Stimulated activated CD4-positive, alpha-beta T cell treated with anti-CD3 and anti-CD28 coated beads, Interleukin-15, amount 100 ng/mL, for 1 hour (primary cell): ENCODE measurements at places on chromosomes 2 and 18.

DNA sequence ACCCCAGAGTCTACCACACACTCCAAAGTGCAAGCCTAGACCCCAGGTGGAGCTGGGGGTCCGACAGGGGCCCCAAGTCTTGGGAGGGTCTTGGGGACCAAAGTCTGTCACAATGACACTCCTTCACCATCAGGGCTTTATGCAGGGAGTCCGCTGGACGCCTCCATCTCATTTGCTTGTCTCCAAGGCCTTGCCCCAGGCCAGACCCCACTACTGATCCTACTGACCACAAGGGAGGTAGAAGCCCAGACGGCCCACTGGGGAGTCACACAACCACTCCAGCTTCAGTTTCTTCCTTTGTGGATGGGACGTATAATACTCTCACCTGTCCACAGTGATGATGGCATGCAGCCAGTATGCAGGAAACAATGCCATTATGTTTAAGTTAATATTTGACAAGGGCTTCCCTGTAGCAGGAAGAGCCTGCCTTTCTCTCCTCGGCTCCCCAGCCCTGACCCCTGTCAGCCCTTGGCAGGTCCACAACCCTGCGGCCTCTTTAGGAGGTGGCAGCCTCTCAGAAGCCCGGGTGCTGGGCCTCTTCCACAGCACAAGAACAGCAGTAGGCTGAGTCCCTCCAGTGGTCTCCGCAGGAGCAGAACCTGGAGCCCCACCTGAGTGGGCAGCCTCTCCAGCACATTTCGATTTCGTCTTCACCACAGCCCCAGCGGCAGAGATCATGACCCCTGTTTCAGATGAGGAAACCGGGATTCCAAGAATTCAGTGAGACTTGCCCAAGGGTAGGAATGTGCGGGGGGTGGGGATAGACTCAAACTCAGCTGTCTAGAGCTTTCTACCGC is 6.5 kb downstream of the BIN1 start:
- DNase-seq, result no peak

DNA sequence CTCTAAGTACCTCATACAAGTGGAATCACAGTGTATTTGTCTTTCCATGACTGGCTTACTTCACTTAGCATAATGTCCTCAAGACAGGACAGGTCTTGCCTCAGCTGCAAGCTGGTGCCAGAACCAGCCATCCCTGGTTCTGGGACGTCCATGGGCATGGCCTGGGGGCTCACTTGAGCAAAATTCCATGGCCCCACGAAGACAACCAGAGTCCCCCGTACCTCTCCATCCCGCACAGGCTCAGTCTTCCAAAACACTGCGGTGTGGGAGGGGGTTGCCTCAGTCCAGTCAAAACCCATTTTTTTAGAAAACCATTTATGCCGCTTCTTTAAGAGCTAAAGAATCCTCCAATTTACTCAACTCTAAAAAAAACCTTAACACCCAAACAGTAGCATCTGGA is 21.7 kb upstream of the CABLES1 start:
- no peak for DNase-seq

DNA sequence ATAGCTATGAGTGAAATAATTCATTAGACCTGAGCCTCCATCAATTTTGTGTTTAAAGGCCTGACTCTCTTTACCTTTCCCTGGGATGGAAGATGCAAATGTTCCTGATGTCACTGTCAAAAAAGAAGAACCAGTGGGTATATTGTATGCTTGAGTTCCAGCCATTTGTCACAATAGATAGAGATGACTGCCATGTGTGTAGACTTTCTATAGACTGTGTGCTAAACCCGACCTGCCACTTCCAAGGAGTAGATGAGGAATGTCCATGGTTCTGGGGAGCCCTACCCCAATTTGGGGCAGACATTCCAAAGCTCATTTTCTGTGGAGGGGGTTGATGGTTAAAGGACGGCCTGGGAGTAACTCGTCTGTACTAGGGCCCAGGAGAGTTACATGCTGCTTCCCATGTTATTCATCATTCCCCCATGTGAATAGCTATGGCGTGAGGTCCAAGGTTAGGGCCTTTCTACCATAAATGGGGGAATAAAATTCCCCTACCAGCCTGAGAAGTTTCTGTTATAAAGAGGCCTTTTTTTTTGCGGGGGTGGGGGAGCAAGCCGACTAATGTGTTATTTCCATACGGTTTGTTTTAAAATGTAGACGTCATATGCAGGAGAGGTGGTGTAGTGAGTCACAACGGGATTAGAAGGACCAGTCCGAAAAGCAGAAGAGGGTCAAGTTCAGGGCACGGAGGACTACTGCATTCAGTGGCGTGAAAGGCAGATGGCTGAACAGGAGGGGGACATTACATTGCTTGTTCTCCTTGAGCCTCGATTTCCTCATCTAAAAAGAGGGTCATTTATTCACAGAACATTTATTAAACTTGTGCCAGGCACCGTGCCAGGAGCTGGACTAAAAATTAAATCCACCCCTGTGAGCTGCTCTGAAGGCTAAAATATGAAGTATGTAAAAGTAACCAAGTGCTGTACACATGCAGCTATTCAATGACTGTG is 24.0 kb downstream of the IL1B start:
- DNase-seq, result no peak

DNA sequence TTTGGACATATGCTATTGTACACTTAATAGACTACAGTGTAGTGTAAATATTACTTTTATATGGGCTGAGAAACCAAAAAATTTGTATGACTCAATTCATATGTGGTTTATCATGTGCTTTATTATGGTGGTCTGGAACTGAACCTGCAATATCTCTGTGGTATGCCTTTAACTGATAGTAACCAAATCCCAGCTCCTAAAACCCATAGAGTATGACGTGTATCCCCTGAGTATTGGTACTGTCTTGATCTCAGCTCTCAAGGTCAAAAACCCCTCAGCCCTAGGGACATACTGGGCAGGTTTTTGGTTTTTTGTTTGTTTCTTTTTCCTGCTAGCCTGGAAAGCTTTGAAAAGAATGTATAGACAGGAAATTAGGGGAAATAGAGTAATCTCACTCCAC is 42.2 kb upstream of the ARHGAP15 start:
- DNase-seq, result no peak

GRCh38 chr2:112474844-112475486 is 7.0 kb upstream of the TTL start:
- no peak for DNase-seq

DNA sequence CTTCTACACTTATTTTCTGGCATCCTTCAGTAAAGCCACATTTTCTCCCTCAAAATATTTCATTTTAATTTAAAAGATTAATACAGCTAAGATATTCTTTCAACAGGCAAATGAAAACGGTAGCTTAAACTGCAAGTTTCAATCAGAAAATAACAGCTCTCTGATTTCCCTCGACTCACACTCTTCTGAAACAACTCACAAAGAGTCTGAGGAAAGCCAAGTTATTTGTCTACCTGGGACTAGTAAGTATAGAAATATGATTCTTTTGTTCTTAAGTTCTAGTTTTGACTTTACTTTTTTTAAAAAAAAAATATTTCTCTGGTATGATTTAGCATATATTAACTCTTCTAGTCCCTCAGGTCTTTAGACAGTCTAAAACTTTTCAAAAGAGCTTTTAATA is 27.2 kb downstream of the CEP192 start:
- DNase-seq, result no peak

GRCh38 chr18:68034296-68034695 is 517.8 kb upstream of the DSEL start:
- no peak for DNase-seq

DNA sequence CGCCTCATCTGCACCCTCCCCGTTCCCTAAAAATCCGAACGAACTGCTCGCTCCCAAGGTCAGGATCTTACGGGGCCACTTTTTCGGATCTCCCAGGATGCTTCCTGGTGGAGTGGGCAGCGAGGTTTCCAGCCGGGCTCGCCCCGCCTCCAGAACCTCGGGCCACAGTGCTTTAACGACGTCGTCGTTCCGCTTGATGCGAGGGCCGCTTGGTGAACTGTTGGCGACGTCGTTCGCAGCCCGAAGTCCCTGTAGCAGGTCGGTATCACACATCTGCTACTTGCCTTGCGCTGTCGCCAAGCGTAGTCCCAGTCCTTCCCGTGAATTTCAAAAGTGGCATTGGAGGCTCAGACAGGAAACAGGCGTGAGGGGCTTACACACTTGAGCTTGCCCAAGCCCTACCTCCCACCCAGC is 15.3 kb downstream of the EVX2 start:
- DNase-seq, result no peak

- DNase-seq, result no peak
Measured at GRCh38 chr2:71811726-71812125, 335.9 kb downstream of the CYP26B1 start.

DNA sequence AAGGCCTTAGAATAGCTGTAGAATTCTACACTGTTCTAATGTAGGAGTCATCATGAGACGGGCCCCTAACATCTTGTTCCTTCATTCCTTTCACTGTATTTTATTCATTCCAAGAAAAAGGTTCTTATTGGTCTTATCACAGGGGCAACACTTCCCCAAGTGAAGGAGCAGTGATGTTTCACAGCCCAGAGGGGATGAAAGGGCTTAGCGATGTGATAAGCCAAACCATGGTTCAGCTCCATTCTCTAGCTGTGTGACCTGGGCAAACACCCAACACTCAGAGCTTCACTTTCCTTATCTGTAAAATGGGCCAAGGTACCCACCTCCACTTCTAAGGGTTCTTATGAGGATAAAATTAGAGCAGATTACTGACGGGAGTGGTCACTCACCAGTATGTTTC is 25.4 kb upstream of the HS6ST1 start:
- DNase-seq, result no peak

GRCh38 chr2:194054313-194054712 is 1602.7 kb upstream of the SLC39A10 start:
- DNase-seq, result no peak

DNA sequence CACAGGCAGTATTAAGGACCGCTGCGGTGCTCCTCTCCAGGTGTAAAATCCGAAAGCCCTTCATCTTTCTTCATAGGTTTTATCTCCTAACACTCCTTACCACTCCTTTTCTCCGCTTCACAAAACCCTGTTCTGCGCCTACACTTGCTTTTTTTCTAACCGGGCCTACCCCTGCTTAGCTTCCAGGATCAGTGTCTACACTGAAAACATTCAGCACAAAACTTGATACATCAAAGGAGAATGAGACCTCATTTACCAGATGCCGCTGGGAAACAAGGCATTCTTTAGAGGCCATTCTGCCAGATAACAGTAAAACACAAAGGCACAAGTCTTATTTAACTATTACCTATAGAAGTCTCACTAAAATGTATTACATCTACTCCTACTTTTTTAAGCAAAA is 13.1 kb downstream of the CHST10 start:
- no peak for DNase-seq

- no peak for DNase-seq
Measured at GRCh38 chr2:212958757-212959295, 192.6 kb downstream of the IKZF2 start.

DNA sequence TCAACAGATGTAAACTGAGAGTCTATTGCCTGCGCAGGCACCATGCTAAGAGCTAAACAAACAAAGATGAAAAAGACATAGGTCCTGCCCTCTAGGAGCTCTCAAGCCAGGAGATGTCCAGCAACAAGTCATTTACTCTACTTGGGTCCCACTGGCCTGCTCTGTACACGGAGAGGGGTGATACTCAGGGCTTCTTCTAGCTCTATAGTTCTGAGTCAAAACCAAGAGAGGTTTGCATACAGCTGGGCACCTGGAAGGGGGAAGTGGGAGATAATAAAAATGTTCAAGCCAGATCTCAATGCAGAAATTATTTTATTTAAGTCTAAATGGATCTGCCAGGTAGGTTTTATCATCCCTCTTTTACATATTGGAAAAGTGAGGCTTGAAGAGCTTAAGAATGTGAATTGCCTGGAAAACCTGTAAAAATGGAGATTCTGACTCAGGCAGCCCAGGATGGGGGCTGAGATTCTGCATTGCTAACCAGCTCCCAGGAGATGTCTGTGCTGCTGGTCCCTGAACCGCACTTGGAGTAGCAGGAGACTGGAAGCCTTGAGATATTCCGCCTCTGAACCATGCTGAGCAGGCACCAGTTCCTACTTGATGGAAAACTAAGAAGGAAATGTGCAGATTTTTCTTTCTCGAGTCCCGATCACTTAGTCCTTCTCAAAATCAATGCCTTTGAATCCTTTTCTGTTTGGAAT is 201.1 kb downstream of the PRKCE start:
- DNase-seq, result no peak

- DNase-seq, result no peak
Measured at GRCh38 chr2:230348787-230349186, 21.8 kb downstream of the SP140L start.

GRCh38 chr2:26809211-26809610 is 23.4 kb downstream of the CENPA start:
- no peak for DNase-seq

GRCh38 chr2:207038299-207038698 is 99.0 kb downstream of the CPO start:
- no peak for DNase-seq

GRCh38 chr2:231244382-231245248 is 46.2 kb downstream of the ARMC9 start:
- no peak for DNase-seq

GRCh38 chr18:44876024-44876423 is 195.3 kb downstream of the SETBP1 start:
- no peak for DNase-seq

GRCh38 chr2:233449081-233449901 is 95.0 kb downstream of the DGKD start:
- no peak for DNase-seq

DNA sequence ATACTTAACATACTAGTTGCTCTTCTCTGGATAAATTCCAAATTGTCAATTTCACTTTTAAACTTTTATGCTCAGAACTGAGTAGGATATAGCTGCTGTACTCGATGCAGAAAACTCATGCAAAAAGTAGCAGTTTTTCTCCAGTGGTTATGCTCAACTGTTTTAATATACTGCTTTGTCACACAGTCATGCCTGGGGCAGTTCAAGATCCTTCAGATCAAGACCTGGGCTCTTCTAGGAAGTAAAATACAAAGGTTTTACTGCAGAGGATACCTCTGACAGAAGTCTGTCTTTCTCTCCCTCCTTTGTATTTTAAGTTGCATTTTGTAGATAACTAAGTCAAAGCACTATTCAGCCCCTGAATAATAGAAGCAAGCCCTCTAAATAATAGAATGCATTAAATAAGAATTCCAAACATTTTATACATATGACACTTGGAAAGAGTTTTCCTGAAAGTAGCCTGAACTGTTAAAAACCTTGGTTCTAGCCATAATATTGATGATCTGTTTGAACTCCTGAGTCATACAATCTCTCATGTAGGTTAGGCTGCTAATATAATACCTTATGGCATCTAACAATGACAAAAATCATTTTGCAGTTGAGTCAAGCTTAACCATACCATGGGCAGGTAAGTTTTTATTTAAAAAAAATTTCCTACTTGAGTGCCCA is 183.3 kb upstream of the TRIB2 start:
- no peak for DNase-seq

DNA sequence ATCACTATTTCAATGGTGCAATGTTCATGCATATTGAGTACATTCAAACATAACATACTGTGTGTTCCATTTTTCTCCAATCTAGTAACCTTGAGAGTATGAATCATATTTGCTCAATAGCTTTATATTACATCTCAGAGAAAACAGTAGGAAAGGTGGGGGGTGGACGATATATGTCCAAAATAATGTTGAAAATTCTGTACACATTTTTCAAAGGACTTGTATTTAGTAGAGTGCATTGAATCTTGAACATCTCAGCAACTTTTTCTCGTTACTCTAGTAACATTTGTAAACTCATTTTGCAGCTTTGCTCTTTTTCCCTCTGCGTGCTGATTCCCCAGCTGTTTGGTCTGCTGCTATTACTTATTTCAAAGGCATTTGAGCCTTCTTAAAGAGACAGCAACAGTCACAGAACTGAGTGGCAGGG is 1487.0 kb downstream of the LRP1B start:
- no peak for DNase-seq
